ENCODE measurements at places on chromosomes 4 and X. TPM values are rescaled to one million over a fixed set of nuclear protein-coding genes. Genes with fewer than 3 reads are reported as not detected.
A peak's percentile ranks its signal among the peaks of the same experiment; 100 is the strongest.

The SSR4 gene
- 152 TPM for total RNA-seq

GRCh38 chr4:16931339-16932305 lies 33.2 kb upstream of the LDB2 start:
- DNase-seq, result no peak
- H3K4me1 ChIP-seq, result no peaks in the 10 kb centered on the region
- H3K27ac ChIP-seq, result no peak overlapping the region
- peaks cover 12% of the 10 kb centered on the region for H3K27me3 ChIP-seq
- H3K4me3 ChIP-seq, result no peak overlapping the region

The DDX53 gene
- not detected for total RNA-seq

DNA sequence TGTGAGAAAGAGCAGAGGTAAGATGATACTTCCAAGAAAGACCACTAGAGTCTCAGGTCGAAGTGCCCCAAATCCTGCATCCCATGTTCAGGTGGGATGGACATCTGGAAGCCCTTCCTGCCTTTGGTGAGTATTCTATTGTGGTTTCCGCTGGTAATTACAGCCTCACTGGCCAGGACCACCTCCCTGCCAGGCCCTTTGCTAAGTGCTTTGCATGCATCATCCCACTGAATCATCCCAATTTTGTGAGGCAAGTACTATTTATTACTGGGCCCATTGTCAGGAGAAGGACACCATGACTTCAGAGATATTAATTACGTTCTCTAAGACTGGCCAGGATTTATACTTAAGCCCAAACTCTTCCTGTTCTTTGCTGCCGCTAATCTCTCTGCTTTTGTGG lies 10.7 kb upstream of the PASD1 start:
- DNase-seq, result no peak
- no peak overlapping the region for H3K4me3 ChIP-seq
- H3K27ac ChIP-seq, result no peak overlapping the region
- no peaks in the 10 kb centered on the region for H3K36me3 ChIP-seq

DNA sequence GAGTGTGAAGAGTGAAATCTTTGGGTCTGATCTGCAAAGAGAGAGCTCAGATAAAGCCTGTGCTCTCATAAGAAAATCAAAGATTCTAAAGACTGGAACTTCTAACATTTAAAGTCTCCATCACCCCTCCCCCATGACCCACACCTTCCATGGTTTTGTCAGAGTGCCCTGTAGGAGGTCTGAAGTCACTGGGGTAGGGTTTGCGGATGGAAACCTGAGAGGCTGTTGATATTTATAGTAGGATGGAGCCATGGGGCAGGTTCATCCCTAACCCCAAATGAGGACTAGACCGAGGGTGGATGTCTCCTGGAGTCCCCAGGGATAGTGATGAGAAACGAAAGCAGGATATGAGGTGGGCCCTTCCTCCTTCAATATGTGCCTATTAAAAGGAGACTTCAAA lies 28.4 kb upstream of the NLGN4X start:
- H3K4me1 ChIP-seq, result no peaks in the 10 kb centered on the region
- H3K4me3 ChIP-seq, result no peak overlapping the region
- H3K36me3 ChIP-seq, result no peaks in the 10 kb centered on the region
- no peak overlapping the region for H3K27ac ChIP-seq

The TLR10 gene
- total RNA-seq, result 0.12 TPM

The MYL5 gene
- total RNA-seq, result 12.0 TPM

GRCh38 chr4:89488736-89489135 lies 181.1 kb upstream of the GPRIN3 start:
- H3K27me3 ChIP-seq, result no peaks in the 10 kb centered on the region
- no peaks in the 10 kb centered on the region for H3K36me3 ChIP-seq
- DNase-seq, result no peak
- H3K4me1 ChIP-seq, result no peaks in the 10 kb centered on the region
- no peak overlapping the region for H3K4me3 ChIP-seq
- no peak overlapping the region for H3K27ac ChIP-seq

The AWAT2 gene
- total RNA-seq, result not detected

GRCh38 chr4:68076194-68076593 lies 53.5 kb downstream of the TMPRSS11F start:
- H3K4me3 ChIP-seq, result no peak overlapping the region
- H3K36me3 ChIP-seq, result no peaks in the 10 kb centered on the region
- no peak overlapping the region for H3K27ac ChIP-seq
- H3K27me3 ChIP-seq, result peaks cover 2% of the 10 kb centered on the region
- DNase-seq, result no peak

DNA sequence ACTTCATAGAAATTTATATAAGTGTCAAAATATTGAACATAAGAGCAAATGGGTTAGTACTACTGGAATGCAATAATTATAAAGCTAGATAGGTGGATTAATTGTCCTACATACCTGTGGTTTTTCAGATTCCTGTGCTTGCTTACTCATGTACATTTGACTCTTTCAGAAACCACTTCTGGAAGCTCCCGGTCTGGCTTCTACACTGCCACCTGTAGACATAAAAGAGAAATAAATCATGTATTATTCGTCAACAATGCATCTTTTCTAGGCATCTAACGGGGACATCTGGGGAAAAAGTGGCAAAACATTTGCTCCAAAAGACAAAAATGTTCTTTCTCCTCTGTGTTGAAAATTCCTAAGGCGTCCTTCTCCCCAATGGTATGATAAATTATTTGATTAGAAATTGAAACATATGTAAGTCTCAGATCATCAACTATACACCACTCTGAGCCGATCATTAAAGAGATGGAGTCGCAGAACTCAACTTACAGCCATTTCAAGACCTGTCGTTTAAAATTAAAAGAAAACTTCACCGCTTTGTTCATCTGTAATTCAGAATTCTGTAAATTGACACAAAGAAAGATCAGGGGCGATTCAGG lies 648.7 kb upstream of the DIPK2B start:
- DNase-seq, result peak; percentile 42
- H3K4me1 ChIP-seq, result peaks cover 38% of the 10 kb centered on the region
- no peaks in the 10 kb centered on the region for H3K27me3 ChIP-seq
- peaks cover 26% of the 10 kb centered on the region for H3K36me3 ChIP-seq

The GAGE12J gene
- total RNA-seq, result not detected

The GLUD2 gene
- 0.57 TPM for total RNA-seq

The SSX1 gene
- total RNA-seq, result not detected

The CT45A1 gene
- not detected for total RNA-seq
